H4 (cell line): ENCODE measurements at places on chromosomes 1 and 21. TPM values are rescaled to one million over a fixed set of nuclear protein-coding genes. Genes with fewer than 3 reads are reported as not detected.
A peak's percentile ranks its signal among the peaks of the same experiment; 100 is the strongest.

Gene HCRTR1
- not detected in 2 replicates for total RNA-seq

Gene FAM72C
- total RNA-seq, result 1.1 and 5.2 TPM in 2 replicates

Gene TTF2
- total RNA-seq, result 2.9 and 5.9 TPM in 2 replicates

Gene HSD3B1
- total RNA-seq, result not detected in 2 replicates

Gene AMY2A
- total RNA-seq, result not detected in 2 replicates

- no peak for DNase-seq
Measured at GRCh38 chr1:175841738-175842187, 98.4 kb upstream of the TNR start.

- DNase-seq, result no peak
Measured at GRCh38 chr1:231665726-231666125, 39.1 kb downstream of the DISC1 start.

DNA sequence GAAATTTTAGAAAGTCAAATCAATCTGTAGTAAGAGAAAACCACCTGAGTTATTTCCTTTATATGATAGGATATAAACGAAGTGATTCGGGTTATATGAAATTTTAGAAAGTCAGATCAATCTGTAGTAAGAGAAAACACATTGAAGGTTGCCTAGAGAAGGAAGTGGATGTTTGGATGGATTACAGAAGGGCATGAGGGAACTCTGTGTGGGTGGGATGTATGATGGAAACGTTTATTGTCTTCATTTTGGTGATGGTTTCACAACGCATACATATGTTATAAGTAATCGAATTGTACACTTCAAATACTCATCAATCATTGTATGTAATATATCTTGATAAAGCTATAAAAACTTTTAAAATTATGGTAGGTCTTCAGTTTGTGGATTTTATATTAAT, 5.1 kb downstream of the CR1 start:
- DNase-seq, result no peak

DNA sequence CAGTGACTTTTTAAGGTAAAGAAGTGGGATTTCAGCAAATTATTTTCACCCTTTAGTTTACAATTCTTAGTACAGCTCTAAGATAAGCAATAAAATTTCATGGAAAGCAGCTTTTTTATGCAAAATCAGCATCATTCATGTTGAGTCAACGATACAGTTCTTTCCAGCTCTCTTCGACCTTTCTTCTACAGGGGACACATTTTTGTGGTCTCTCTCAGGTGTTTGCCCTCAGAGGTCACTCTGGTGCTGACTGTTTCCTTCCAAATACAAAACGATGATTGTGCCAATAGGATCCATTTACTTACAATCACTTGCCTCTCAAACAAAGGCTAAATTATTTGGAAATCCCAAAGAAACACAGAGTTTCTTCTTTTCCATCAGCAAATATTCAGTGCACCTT, 51.0 kb downstream of the PSMG1 start:
- no peak for DNase-seq

- DNase-seq, result no peak
Measured at GRCh38 chr1:48530727-48531351, 58.8 kb upstream of the SPATA6 start.

- DNase-seq, result no peak
Measured at GRCh38 chr1:14930247-14930965, 223.1 kb upstream of the TMEM51 start.

- peak; percentile 23 for DNase-seq
Measured at GRCh38 chr1:82225421-82226185, 424.9 kb downstream of the ADGRL2 start.

- DNase-seq, result no peak
Measured at GRCh38 chr1:98034505-98034904, 113.7 kb upstream of the DPYD start.

GRCh38 chr1:54112027-54112426, 40.8 kb downstream of the CDCP2 start:
- DNase-seq, result no peak

- DNase-seq, result no peak
Measured at GRCh38 chr21:45448283-45448809, 43.4 kb downstream of the COL18A1 start.

DNA sequence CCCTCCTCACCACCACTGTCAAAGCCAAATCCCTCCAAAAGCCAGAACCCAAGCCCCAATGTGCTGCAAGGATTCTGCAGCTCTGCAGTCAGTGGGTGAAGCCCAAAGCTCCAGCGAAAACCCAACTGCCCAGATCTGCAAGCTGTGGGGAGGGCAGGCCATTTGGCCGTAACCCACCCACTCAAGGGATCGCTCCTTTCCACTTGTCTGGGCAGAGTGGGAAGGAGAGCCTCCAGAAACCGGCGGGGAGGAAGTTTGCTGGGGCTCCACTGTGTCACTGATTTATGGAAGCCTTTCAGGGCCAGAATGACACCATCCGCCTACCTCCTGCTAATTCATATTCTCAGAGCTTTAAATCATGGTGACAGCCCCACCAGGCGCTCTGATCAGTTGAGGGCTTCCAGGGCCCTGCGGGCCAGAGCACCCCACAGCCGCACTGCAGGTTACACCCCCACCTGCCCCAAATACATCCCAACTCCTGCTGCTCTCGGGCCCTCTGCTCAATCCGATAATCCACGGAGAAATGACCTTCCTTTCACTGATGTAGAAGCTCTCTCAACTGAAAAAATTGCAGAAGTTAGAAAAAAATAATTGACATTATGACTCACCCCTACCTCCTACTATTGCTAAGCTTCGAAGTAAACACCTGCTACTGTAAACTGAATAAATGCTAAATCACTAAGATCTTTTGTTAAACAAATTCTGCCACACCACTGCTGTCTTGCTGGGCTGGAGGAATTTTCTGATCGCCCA, 40.6 kb upstream of the RAB4A start:
- peak; percentile 38 for DNase-seq

- DNase-seq, result no peak
Measured at GRCh38 chr1:115954684-115955083, 21.6 kb upstream of the SLC22A15 start.

DNA sequence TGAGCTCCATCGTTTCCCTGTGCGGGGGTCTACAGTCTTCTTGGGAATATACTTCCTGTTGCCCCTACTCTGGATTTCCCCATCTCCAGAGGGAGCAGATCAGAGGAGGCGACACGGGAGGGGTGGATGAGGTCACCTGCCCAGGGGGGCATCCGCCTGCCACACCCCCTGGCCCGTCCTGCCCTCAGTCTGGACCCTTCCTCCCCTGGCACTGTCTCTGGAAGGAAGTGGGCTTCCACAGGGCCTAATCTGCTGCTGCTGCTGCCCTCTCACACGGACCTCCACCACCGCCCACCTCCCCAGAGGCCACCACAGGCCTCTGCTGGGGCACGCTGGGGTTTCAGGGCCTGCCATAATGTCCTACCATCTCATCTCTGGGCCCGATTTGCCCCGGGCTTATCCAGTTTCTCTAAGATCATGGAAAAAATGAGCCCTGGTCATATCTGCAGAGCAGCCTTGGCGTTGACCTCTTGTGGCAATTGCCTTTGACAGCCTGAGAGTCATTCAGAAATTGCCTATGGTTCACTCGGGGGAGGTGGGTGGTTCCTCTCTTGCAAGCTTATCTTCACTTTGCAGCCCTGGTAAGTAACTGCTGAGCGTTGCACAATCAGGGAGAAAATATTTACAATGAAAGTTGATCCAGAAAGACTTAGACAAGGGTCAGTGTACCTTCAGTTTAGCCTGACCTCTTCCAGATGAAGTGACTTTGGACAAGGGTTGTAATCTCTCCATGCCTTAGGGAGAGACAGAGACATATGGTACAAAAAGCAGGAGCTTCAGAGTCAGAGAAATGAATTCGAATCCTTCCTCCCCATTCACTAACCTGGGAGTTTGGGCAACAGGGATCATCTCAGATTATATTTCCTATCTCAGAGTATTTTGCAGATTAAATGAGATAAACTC, 252.4 kb downstream of the TOMM20 start:
- peak; percentile 34 for DNase-seq
